Activated naive CD8-positive, alpha-beta T cell treated with anti-CD3 and anti-CD28 coated beads, Interleukin-2, amount 50 U/mL, for 16 hours (primary cell): ENCODE measurements at places on chromosomes 6 and 20.

GRCh38 chr6:27604986-27605385 is 132.1 kb upstream of the ZNF184 start:
- DNase-seq = no peak

GRCh38 chr6:163994566-163994965 is 580.0 kb downstream of the QKI start:
- no peak for DNase-seq

DNA sequence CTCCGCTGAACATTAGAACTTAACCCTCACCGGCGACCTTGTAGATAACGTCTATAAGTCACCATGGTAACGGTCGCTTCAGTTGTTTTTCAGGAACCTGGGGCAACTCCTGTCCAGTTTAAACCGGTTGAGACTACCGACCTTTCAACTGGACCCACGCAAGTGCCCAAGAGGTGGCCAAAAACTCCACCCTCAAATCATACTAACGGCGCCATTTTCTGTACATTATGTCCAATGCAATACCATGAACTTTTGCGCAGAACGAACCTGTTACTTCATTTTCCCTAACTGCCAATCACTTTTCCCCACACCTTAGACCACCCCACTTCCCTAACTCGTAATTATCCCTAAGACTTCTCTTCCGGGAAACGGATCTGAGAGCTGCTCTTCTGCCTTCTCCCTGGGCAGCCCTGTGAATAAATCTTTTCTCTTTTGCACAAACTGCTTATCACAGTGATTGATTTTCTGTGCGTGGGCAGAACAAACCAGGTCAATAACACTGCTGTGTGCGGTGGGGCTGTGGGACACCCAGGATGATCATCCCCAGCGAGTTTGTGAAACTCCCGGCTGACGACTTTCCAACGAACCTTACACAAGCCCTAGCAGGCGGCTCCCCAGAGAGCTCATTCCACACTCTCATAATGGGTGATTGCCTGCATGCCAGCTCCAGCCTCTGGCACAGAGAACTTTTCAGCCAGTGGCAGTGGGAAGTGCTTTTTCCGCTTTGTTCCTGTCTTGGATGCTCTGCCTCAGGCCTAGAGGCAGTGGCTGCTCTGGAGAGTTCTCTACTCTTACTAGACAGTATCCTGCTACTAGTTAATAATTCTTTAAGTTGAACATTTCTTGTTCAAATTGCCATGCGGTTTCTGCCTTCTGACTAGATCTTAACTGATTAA is 28.6 kb downstream of the GPX5 start:
- no peak for DNase-seq

GRCh38 chr6:157579467-157580031 is 198.6 kb downstream of the ZDHHC14 start:
- no peak for DNase-seq

GRCh38 chr6:53035549-53036213 is 29.5 kb upstream of the FBXO9 start:
- DNase-seq = no peak
